Lung microvascular endothelial cell (primary cell): ENCODE measurements at places on chromosomes 12 and 14. TPM values are rescaled to one million over a fixed set of nuclear protein-coding genes. Genes with fewer than 3 reads are reported as not detected.

- DNase-seq: peak; percentile 55
These were observed 4.4 kb upstream of the C1RL start for GRCh38 chr12:7113389-7113871.

DNA sequence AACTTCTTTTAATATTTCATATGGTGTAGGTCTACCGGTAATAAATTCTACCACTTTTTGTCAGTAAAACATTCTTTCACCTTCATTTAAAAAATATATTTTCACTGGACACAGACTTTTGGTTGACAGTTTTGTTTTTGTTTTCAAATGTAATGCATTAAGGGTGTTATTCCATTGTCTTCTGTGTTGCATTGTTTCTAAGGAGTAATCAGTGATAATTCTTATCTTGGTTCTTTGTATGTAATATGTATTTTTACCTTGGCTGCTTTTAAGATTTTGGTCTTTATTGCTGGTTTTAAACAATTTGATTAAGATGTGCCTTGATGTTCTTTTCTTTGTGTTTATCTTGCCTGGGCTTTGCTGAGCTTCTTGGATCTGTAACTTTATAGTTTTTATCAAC, 4.1 kb downstream of the MAP1LC3B2 start:
- DNase-seq: no peak

CPNE8 gene
- 8.7 and 14.3 TPM in 2 replicates for total RNA-seq

DNA sequence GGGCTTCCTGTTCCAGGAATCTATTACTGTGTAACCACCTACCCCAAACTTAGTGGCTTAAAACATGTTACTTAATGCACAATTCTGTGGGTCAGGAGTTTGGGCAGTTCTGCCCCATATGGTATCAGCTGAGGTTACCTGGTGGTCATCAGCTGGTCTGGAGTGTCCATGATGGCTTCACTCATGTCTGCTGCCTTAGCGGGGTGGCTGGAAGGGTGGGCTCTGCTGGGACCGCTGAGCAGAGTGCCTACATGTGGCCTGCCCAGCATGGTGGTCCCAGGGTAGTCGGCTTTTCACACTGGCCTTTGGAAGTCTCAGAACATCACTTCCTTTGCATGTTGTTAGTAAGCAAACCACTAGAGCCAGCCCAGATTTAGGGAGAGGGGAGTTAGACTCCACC, 53.9 kb downstream of the PELI2 start:
- no peak for DNase-seq

CLEC4C gene
- total RNA-seq: not detected in 2 replicates

PTCSC3 gene
- total RNA-seq: not detected in 2 replicates

- no peak for DNase-seq
These were observed 308.9 kb upstream of the LMO3 start for GRCh38 chr12:16914853-16915252.

- DNase-seq: no peak
These were observed 105.9 kb upstream of the BCAT1 start for GRCh38 chr12:25054783-25055144.

DNA sequence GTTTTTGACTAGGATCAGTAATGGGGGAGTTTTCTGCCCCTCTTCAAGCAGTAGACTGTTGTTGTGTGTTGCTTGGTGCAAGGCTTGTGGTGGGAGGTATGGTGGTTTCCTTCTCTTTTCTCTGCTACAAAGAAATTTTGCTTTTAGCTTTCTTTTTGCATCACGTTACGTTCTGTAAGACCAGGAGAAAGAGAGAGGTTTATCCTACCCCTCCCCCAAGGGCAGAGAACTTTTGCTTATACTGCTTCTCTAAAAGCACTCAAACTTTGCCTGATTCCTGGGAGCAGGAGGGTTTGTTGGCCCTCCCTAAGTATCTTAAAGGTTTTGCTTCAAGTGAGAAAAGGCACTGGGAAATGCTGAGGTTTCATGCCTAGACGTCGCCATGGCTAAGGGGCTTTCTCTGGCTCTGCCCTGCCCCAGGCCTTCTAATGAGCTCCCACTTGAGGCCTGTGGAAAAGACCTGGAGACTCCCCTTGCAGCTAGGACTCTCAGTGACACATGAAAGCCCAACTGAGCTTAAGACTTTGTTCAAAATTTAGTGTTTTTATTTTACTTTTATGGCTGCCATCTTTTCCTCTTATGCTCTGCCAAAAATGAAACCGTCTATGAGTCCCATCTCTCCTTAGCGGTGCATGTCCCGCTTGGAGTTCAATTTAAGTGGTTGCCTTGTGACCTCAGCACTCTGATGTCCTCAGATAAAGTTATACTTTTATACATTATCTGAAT, 49.2 kb downstream of the EIF2S3B start:
- no peak for DNase-seq

GPR137C gene
- total RNA-seq: 0.44 and 0.79 TPM in 2 replicates

DNA sequence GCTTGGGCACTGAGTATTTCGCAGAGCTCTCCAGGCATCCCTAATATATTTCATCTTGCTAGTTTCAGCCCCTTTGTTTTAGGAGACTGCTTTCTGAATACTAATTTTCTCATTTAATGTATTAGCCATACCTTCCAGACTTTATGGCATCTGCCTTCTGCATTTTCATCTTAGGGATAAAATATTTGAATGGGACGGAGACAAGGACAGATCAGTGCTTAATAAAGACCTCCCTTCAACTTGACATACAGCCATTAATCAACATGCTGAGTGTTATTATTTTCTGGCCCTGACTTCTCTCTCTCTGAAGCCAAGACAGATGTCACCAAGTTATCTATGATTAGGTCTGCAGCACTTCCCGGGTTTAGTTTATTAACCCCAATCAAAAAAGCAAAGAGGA, 42.4 kb downstream of the CACNA2D4 start:
- DNase-seq: no peak

DNA sequence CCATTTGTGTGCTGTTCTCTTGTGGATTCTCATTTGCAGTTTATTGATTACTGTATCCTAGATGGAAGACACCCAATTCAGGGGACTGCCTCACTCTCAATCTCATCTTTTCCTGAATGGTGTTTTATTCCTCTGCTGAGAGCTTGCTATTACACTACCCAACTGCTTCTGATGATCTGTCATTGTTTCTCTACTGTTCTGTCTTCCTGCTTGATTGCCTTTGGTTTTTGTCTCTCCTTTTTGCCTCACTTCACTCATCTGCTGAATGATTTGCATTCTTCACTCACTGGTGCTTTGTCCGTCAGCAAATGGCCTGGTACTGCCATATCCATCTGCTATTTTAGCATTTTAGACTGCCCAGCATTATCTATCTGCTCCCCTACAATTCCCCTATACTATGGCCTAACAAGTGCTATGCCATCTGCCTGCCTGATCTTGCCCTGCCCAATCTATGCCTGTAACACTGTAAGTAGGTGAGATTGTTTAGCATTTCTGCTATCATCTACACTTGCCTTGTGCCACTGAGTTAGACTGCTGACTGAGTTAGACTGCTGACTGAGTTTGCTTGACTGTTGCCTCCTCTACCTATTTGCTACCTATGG, 335.1 kb downstream of the GPHN start:
- no peak for DNase-seq

FOXG1 gene
- total RNA-seq: not detected in 2 replicates

DNA sequence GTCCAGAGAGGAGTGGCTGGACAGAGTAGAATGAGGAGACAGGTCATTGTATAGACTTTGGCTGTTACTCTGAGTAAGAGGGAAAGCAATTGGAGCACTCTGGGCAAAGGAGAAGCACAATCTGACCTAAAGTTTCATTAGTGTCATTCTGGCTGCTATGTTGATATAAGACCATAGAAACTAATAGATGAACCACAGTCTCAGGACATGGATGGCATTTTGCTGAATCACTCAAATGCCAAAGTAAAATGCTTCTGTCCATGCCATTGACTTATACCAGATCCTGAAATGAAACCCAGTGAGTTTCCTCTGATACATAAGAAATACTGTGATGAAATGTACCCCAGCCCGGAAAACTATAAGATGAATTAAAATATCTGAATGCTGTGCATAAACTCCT, 65.8 kb upstream of the COCH start:
- no peak for DNase-seq

GRCh38 chr12:101852998-101853397, 22.2 kb upstream of the GNPTAB start:
- no peak for DNase-seq

GRCh38 chr12:53468282-53468681, 16.4 kb downstream of the PCBP2 start:
- no peak for DNase-seq

IGFBP6 gene
- 2.2 and 16.6 TPM in 2 replicates for total RNA-seq

IL25 gene
- total RNA-seq: not detected in 2 replicates

DNA sequence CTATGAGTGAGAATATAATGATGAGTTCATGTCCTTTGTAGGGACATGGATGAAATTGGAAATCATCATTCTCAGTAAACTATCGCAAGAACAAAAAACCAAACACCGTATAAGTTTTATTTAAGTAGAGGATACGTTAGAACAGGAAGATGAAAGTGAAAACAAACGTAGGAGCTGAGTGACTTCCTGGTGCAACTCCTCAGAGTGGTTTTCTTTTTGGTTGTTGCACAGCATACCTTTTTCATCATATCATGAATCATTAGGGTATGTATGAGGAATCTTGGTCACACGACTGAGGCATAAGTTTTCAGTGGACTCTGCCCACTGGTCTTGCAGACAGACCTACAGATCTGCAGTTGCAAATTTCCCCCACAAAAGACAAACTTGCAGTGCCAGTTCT, 199.0 kb downstream of the LRFN5 start:
- no peak for DNase-seq

DNA sequence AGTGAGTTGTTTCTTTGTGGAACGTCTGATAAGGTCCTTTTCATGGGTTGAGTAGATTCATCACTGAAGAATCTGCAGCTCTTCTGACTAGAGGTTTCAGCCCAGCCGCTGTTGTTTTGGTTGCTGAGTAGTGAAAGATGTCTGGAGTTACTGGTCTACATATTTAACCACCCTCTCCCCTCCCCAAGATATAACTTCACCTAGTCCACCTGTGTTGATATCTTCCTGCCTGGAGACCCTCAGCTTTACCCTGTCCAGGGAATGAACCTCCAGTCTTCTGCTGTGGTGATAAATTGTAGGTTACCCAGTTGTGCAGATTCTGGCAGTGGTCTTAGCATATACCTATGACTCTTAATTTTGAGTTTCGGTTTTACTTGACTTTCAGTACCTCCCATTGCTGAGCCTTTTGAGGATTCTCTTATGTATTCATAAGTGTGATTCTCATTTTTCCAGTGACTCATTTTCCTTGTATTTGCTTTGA, 62.9 kb downstream of the CCDC91 start:
- no peak for DNase-seq

LRRC9 gene
- total RNA-seq: not detected in 2 replicates

DNA sequence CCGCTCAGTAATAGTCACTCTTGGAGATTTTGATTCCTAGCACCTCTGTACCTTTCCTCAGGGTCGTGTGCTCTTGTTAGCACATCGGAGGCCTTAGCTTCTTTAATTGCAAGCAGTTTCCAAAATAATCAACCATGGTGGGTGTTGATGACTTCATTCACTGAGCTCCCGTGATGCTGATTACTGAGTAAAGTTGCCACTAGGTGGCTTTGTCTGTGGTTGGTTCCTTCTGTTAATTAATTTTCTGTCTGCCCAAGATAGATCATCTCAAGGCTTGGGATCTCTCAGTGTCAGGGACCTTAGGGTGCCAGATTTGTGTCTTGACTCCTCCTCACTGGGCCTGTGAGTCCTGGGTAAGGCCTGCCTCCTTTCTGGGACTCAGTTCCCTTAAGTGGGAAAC, 54.3 kb downstream of the PTPN11 start:
- peak; percentile 11 for DNase-seq

DNA sequence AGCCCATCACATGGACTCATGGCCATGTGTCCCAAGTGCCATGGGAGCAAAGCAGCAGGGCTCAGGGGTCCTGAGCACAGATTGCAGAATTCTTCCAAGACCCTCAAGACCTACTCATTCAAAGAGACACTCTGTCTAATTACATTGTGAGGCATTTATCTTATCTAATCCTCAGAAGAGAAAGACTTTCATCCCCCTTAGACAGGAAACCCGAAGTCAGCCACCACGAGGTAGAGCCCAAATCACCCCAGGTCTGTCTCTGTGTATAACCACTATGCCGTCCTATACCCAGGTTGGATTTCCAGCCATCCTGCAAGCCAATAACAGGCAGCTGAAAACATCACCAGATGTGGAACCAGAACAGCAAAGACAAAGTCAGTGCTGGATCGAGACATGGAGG, 8.9 kb upstream of the BCL11B start:
- DNase-seq: no peak

GRCh38 chr12:118064608-118065007, 3.6 kb upstream of the WSB2 start:
- DNase-seq: peak; percentile 64

GRCh38 chr12:3633396-3633795, 119.5 kb downstream of the CRACR2A start:
- DNase-seq: no peak

DNA sequence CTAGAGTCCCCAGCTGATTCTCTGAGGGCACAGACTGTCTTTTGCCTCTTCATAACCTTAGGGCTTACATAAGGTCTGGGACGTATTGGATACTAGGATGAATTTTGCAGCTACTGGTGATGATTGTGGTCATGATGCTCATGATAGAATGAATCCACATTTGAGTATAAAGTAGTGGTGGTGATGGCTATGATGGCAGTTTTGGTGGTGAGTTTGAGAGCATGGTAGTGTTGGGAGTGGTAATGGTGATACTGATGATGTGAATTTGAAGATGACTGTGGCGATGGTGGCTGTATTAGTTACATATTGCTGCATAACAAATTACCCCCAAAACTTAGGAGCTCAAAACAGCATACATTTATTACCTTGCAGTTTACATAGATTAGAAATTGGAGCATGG, 14.1 kb upstream of the ASIC1 start:
- DNase-seq: no peak

COA8 gene
- total RNA-seq: 19.4 and 23.2 TPM in 2 replicates

DNA sequence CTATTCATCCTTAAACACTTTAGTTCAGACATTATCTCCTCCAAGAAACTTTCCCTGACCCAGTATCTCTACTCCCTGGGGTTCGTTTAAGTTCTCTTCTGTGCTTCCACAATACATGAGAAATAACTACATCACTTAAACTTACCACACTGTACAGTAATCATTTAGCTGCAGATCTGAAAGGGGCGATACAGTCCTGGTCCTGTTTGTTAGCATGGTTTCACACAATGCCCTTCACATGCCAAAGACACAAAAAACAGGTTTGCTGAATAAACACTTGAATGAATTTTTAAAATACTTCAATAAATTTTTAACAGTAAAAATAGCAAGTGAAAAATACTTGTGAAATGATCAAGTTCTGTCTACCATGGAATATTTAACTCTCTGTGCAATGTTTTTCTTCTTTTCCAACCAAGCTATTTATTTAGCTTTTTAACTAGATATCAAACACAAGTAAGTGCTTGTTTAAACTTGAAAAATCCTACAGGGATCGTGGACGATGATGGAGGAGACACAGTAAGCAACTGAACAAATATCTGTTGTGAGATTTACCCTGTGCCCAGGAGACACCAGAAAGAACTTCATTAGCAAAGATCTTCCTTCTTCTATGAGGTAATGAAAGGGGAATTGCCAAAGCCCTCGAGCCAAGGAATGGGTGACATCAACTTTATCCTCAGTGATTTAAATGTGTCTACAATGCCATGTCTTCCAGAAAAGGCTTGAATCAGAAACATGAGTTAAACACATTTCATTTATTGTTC, 255.6 kb upstream of the GRIP1 start:
- no peak for DNase-seq

PRR13 gene
- total RNA-seq: 14.1 and 17.9 TPM in 2 replicates
